Stimulated activated CD4-positive, alpha-beta T cell treated with anti-CD3 and anti-CD28 coated beads, Interleukin-1b, Interleukin-23, amount 100 ng/mL, for 1 hour (primary cell): ENCODE measurements at places on chromosomes 5 and 9.

- DNase-seq, result no peak
These were observed 5.7 kb downstream of the GPBP1 start for GRCh38 chr5:57179262-57180200.

DNA sequence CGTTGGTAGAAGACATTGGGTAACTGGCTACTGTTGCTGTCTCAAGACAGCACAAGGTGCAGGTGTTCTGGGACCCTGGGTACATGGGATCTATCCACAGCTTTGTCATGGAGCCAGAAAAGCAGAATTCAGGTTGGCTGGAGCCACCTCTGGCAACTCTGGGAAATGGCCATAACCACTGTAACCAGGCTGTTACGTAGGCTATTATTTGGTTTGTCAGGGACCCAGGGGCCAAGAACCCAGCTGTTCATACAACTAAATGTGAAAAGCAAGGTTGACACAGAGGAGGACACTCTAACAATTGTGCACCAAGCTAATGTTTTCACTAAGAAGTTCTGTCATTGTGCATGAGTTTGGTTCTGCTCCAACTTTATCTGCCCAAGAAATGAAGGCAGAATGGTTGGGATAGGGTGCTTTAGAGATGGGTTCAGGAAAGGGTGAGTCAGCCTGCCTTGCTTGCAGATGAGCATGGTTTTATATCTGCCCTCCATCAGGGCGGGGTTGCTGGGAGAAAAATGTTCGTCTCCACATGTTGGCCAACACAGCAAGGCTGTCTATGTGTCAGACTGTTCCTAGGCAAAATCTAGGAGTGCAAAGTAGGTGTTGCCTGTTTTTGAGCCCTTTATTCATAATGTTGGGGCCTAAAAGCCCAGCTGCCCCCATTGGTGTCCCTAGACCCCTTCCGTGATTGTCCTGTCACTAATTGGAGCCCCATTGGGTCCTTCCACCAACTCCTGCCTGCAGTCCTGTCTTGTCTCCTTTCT lies 131.3 kb upstream of the DAP start:
- DNase-seq, result no peak

DNA sequence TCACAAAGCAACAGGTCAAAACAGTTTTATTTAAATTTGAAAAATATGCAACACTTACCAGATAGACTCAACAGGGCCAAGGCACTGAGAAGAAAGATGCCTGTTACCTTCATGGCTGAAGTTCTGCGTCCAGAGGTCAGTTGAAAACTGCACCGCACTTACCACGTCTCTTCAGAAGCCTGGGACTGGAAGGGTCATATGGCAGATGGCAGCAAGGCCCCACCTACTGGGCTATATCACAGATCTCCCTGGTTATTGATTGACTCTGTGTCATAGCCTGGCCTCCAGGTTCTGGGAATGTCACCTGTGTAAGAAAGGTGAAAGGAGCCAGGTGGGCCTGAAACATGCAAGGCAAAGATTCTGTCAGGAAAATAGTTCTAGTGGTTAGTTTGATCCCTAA lies at the start of gene SPINK1:
SPINK1 (minus strand) TSS at position 207 of the 400 bp plus-strand sequence; CDS start at position 113, 94 bp downstream.
- no peak for DNase-seq

DNA sequence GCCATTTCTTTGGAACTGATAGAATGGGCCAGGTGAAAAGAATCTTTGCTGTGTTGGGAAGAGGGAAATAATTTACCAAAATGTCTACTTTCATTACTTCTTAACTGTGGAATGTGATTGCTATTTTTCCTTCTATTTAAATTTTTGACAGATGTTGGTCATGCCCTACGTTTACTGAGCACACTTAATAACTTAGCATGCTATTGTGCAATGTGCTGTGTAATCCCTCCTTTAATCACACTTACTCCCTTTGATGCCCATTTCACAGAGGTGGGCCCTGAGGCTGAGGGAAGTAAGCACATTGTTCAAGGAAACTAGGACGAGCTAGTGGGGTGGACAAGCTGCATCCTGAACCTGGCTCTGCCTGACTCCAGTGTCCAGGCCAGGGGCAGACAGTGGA lies 47.8 kb upstream of the INSYN2B start:
- no peak for DNase-seq

DNA sequence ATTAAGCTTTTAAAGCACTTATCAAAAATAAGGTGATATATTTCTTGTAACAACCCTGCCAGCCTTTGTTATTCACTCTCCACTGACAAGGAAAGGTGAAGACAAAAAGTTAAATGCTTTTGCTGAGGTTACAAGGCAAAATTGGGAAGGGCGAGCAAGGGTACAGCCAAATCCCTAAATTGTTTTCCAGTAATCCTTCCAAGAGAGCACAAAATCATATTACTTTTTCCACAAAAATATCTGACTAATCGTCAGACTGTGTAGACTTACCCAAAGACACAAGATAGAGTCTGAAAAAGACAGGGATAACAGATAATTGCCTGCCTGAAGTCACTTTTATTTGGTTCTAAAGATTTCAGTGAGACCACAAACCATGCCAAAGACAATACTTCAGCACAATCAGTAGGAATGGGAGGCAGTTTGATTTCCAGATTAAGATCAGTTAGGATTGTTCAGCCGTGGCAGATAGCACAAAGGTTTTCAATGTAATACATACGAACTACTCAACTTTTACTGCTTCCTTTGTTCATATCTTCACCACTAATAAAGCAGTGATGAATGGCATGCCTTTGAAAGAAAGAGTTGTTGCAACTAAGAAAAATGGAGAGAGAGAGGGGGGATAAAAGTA lies 383.8 kb upstream of the TUSC1 start:
- DNase-seq, result no peak

DNA sequence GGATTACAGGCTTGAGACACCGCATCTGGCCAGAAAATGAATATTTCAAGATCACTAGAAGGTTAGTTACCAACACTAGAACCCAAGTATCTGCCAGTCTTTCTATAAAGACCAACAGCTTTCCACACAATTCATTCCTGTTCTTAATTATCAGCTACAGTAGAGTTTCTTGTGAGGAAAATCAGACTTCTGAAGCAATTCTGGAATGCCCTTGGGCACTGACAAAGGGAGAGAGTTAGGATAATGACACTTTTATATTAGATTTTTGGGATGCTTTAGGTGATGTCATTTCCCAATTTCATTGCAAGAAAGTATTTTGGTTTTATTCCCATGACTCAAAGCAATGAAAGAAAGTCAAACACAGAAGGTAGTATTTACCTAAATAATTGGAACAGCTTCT lies 497.0 kb upstream of the TUSC1 start:
- no peak for DNase-seq
